ENCODE measurements at places on chromosomes 3 and 15.

DNA sequence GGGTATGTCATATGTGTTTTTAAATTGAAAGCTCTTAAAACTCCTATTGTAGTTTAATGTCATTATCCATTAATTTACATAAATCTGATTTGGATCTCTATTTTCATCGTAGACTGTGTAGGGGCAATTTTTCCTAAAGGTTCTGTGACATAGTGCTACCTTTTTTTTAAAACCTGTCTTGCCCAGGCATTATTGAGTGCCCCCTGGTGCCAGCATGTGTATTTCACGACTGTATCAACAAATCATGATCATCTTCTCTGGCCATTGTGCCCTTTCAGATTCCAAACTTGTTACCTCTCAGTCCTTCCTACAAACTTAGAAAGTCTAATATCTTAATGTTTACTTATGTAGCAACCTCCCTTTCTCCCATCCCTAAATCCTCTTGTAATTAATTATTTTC is 97.2 kb upstream of the FLNB start:
- peak; percentile 28 for DNase-seq

- DNase-seq = no peak
These were observed 78.8 kb upstream of the CTNNB1 start for GRCh38 chr3:41120460-41120859.

DNA sequence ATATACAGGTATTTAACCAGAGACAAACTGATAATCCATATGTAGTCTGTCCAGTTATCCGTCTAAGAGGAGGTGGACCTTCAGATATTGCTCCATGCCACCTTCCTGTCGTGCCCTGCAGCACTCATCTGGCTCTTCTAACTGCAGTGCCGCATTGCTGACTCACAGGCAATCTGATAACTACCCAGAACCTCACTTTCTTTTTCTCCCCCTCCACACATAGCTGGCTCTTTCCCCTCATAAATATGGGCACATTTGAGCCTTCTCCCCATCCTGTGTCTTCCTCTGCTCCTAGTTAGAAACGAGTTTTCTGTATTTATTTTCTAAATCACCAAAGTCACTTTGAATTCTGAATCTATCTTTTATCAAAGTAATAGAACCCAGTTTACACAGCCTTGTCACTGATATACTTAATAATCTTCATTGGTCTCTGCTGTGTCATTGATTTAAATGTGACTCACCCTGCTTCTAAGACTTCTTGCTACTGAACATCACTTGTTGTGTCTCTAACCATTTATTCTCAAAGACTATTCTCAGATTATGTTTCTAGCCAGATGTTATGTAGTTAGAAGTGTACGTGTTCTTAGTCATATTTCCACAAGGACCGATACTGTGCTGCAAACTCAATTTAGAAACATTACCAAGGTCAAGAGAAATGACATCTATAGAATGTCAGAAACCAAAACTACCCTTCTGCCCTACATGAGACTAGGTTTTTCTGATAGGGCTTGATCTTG is 17.4 kb upstream of the KCNMB2 start:
- DNase-seq = no peak

GRCh38 chr3:113018536-113019181 is 27.9 kb downstream of the GTPBP8 start:
- DNase-seq = peak; percentile 13

DNA sequence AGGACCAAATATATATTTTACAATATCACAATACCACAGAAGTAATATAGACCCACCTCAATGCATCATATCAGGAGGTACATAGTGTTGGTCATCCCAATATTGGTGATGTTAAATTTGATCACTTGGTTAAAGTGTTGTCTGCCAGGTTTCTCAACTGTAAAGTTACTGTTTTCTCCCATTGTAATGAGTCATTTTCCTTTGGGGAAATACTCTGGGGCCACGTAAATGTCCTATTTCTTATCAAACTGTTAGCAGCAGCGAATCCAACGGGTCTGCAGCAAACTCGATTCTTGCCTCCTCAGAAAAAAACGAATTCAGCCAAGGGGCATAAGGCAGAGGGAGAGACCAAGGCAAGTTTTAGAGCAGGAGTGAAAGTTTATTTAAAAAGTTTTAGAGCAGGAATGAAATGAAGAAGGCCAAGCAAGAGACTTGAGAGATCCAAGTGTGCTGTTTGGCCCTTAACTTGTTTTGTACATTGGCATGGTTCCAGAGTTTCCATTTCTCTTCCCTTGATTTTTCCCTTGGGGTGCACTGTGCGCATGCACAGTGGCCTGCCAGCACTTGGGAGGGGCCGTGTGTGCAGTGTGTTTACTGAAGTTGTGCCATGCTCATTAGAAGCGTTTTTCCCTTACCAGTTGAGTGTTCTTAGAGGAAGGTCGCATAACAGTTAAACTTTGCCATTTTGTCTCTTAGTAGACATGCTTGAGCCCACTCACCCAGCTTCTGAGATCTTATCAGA is 512.5 kb downstream of the AGBL1 start:
- DNase-seq = no peak

DNA sequence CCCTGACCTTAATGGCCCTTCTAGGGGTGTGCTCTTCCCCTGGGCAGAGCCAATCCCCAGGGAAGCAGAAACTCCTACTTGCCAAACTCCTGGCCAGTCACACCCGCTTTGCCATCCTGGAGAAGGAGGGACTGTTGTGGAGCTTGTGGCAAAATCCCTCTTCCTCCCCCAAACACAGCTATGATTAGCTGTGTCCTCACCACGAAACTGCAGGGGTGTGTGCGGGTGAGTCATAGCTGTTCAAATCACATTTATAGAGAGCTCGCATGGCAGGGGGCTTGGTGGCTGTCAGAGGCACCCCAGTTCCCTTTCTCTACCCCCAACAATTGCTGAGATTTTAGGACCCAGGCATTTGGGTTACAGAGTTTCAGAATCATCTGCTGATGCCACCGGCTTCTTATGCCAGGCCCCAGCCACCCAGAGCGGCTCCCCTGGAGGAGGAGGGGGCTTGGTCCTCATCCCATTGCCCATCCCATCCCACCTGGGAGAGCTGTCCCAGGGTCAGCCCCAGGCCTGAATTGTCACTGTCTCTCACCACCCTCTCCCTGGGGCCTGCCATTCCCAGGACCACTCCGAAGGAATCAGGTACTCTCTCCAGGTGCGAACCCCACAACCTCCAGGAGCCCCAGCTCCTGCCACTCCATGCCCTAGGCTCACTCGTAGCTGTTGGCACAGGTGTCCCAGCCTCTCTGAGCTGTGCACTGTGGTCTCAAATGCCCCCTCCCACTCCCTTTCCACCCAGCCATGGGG is 28.8 kb upstream of the MAGEF1 start:
- DNase-seq = peak; percentile 69

DNA sequence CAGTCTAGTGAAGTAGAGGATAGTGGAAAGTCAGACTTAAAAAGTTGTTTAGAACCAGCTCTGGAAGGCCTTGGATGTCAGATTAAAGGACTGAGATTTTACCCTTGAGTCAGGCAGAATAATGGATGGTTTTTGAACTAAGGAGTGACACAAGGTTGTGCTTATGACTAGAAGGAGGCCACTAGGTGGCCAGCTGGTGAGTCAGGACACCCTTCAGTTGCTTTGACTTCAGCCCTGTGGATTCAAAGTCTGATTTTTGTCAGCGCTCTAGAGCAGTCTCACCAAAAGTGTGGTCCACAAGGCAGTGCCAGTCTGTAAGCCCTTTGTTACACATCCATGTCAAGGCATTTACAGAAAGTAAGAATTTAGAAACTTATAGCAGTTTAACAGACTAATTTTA is 3.8 kb upstream of the GABPB1 start:
- DNase-seq = peak; percentile 59

DNA sequence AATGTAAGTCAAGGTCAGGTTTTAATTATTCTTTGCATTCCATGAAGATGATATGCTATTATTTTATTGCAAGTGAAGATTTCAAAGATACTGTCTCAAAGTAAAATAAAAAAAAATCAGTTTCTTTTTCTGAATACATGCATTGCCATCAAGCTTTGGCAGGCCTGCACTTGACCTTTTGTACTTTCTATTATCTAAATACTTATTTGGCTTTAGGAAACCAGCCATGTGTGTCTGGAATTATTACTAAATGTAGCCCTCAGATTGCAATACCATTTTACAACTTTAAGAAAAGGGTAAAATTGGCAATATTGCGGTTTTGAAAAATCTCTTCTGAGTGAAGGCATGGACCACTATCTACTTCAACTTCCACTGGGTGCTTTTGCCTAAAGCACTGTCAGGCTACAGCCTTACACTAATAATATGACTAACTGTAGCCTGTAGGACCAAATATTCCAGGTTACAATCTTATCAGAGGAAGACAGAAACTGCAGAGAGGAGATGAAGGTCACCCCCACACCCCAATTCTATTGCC is 349.4 kb upstream of the DCBLD2 start:
- no peak for DNase-seq

DNA sequence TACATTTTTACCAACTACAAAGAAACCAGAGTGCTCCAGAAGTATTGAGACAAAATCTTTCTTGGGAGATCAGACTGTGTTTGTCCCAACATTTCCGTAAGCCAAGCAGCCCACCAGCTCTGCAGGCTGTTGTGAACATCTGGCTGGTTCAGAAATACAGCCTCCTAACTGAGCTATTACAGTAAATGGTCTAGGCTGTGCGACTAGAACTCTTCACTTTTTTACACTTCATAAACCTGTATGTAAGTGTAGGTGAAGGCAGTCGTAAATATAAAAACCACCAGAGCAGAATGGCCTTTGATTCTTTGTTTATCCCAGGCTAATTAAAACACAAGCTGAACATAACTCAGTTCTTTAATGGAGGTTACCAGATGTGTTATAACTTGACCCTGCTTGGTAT is 235.3 kb downstream of the ARRDC4 start:
- DNase-seq = no peak

GRCh38 chr3:4741404-4742307 is 237.6 kb upstream of the BHLHE40 start:
- peak; percentile 99 for DNase-seq

DNA sequence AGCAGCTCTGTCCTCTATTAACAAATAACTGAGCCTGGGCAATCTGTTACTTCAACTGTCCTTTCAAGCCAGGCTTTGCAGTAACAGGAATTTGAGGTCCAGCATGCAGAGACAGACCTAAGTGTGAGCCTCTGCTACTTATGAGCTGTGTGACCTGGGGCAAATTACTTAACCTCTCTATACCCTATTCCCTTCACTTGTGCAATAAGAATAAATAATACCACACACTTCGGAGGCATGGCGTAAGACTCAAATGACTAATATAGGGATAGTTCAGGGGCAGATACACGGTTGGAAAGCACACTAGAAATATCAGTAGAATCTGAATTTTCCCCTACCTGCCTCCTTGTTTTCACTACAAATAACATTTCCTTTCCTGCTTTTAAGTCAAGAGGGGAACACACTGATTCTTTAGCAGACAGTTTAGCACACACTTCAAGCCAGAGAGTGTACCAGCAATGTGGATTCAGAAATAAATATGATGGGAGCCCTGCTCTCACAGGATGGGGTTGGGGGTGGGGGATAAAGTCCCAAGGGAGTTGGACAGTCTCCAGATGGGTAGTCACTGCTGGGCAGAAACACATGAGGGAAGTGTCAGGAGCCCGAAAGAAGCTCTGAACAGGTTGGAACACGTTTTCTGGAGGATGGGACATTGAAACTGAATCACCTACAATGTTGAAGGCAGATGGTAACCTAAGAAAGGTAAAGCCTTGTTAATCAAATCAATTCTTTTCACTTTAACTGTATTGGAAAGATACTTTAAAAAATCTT is 61.8 kb upstream of the RBP1 start:
- DNase-seq = no peak

DNA sequence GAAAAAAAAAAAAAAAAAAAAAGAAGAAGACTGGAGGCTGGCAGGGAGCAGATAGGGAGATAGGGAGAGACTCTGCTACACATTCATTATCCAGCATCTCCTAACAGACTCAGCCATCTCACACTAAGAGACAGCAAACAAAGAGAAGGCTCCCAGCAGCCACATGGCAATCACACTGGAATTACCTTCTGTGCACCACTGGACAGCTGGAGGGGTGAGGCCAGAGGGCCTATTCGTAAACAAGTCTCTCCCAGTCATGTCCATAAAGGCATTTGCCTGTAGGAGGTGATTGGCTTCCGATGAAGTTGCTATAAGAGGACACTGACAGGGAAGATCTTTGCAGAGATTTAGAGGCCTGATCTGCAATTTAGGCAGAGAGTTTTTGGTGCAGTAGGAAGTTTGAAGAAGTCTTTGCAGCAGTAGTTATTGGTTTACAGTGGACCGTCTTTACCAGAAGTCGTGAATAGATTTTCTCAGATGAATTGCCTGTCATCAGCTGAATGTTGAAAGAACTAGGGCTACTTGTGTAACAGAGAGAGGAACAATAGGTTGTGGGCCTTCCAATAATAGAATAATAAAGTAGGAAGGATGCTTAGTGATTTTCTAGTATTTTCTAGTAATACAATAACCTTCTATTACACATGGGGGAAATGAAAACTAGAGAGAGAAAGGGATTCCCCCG is 89.7 kb downstream of the TP63 start:
- no peak for DNase-seq

DNA sequence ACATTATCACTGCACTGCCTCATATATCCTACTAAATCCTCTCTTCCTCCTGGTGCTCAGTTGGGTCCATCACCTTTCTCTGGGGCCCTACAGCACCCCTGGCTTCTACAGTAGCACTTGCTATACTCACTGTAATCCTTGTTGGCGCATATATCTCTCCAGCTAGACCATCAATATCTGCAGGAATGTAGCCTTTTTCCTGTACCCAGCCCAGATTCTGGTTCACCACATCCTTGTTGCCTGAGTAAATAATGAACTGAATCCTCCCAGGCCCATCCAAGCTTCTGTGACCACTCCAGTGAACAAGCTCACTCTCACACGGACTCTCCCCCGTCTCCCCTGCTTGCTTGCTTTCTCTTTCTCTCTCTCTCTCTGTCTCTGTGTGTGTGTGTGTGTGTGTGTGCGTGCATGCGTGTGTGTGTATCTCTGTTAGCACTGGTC is 62.5 kb upstream of the LIPC start:
- DNase-seq = peak; percentile 95

DNA sequence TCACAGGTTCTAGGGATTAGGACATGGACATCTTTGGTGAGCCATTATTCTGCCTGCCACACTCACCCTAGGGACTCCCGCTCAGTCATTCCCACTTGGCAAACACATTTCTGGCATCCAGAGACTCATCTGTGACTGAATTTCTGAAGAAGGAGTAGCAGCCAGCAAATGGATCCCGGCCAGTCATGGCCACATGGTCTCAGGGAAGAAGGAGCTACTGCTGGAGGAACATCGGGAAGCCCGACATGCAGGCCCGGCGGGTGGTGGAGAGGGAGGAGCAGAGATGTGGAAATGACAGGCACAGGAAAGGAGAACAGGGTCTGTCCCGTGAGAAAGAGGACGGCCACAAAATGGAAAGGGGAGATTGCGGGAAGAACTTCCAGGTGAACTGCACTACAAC is 65.4 kb downstream of the SEMA5B start:
- no peak for DNase-seq
